ENCODE measurements at places on chromosomes 7 and 10.

DNA sequence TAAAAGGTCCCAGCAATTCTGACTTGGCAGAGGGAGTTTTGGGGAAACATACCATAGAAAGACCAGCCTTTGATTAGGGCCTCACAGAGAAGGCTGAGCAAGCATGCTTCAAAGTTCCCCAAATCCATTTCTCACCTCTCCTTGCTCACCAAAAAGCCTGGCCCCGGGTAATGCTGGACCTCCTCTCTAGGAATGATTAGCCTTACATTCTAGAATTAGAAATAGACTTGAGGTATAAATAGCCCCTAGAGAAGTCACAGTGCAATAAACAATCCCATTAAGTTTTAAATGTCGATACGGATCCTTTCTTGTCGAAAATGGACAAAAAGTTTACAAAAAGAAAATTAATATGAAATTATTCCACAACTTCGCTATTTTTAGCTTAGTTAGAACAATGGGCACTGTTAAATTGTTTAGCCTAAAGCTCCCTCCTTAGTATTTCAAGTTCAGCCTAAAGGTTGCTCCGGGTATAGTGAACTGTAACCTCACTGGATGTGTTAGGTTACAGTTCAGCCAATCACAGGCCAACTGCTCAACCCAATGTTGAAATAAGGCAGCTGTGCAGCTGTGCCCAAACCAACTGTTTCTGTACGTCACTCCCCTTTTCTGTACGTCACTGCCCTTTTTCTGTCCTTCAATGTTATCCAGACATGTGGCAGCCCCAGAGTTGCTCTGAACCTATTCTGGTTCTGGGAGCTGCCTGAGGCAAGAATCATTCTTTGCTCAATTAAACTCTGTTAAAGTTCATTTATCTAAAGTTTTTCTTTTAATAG, 7.9 kb upstream of the GSDME start:
- no peak for DNase-seq

- no peak for DNase-seq
Observed at GRCh38 chr10:70566515-70567290, 35.8 kb downstream of the PRF1 start.

- DNase-seq, result no peak
Observed at GRCh38 chr7:51139796-51140195, 176.8 kb downstream of the COBL start.

DNA sequence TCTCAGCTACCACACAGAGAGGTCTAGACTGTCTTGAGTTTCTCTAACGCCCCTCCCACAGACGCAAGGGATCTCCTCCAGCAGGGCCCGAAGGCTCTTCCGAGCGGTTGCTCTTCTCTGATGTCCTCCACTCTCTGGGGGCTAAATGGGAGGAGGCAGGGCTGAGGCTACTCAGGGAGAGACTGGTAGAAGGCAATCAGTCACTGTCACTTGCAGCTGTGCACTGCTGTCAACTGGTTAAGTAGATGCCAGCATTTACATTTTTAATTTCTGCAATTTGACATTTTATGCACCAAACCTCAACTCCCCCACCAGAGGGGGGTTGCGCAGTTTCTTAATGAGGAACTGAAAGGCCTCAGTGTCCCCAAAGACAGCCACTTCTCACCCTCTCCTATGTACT, 442.8 kb downstream of the PLXNA4 start:
- DNase-seq, result no peak

DNA sequence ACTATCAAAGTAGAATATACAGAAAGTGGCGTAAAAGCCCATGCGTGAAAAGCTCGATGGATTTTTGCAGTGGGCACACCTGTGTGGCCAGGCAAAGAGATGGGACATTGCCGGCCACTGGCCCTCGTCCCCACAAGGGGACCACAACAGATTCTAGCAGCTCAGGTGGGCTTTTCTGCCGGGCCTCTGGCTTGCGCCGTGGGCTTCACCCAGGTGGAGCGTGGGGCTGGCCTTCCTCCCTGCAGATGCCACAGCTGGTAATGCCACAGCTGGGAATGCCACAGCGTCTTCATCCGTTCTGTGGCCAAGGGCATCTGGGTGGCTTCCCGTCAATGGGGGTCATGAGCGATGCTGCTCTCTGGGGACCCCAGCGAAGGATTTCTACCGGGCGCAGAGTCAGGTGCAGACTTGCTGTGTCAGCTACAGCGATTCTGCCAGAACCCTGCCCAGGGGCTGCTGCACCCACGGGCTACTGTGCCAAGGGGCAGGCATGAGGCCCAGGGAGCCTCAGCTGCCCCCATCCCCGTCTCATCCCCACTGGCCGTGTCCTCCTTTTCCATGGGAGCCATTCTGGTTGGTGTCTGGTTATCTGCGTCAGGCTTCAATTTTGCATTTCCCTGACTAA, 52.5 kb upstream of the NKX6-2 start:
- DNase-seq, result no peak

GRCh38 chr7:21149809-21150208, 278.1 kb upstream of the SP4 start:
- no peak for DNase-seq

DNA sequence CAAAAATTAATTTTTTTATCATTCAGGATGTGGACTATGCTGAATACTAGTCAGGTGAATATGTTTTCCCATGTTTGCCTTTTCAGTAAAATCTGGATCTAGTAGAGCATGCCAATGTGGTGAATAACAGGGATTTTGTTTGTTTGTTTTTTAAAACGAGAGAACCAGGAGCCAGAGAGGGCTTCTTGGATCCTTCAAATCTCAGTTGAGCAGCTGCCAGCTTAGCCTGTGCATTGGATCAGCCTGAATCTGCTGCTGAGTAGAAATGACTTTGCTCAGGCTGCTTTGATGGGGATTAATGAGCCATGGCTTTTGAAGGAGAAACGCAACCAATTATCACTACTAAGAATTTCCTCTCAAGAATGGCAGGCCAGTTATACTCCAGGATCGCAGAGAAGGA, 493.8 kb downstream of the ARL4A start:
- peak; percentile 24 for DNase-seq

GRCh38 chr10:103281753-103282152, 4.8 kb downstream of the INA start:
- DNase-seq, result peak; percentile 66

GRCh38 chr7:114857605-114858004, 64.3 kb upstream of the MDFIC start:
- no peak for DNase-seq

GRCh38 chr10:86642021-86642420, 12.3 kb upstream of the OPN4 start:
- DNase-seq, result no peak

DNA sequence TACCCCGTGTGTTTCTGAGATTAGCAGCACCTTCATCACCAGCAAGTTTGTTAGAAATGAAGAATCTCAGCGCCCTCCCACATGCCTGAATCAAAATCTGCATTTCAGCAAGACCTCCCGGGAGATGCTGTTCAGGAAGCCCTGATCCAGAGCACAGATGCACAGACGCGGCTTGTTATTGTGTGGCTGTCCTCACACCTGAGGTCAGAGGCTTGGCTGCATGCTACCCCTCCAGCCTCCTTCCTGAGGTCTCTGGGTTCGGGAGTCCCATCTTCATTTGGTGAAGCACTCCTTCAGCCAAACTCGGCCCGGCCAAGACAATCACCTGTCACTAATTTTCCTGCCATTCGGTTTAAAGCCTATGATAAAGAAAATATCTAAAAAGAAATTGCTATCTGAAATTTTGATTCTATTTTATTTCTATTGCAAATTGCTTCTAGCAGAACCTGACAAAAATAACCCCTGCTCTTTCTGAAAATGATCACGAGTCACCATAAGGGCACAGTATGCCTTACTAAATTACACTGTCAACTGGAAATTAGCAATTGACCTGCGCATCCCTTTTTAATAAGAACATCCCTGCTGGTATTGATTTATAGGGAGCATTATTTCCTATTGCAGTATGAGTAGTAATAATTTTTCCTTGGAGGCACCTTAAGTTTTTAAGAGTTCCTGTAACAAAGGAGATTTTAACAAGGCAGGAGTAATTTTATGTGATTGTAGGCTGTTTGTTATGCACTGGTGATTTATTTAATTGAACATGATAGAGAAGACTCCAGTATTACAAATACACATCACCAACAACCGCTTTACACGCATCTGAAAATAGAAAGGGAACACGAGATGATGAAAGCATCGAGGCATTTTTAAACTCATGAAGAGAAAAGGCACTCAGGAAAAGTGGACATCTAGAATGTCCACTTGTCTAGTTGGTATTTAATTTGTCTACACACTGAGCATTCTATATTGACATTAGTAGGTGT, 49.5 kb downstream of the VSTM2A start:
- no peak for DNase-seq

DNA sequence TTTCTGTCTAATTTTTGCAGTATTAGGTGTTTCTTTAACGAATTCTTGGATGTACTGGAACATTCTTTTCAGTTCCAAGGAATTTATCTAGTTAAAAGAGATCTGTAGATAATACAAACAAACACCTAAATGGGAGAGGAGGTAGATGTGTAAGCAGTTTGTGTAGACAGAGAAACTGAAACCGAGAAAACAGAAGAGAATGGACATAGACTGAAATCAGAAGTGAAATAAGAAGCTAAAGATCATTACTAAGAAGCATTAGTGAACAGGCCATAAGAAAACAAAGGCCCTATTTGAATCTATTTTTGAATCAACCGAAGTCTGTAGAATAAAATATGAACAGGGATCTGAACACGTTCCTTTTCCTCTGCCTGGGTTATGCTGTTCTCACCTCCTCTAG, 26.5 kb upstream of the TMEM229A start:
- DNase-seq, result no peak

DNA sequence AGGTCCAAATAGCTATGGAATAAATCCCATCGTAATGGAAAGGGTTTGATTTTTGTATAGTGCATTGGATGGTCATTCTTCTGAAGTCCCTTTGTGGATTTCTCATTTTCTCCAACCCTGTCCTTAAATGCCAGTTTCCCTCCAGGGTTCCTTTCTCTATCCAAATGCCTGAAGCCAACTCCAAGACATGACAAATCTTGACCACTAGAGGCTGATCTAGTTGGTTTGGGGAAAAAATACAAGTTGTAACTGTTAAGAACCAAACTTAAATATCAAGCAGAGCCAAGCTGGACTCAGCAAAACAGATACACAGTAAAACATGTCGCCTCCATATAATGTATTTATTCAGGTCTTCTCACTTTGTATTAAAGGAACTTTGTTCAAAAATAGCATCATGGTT, 28.7 kb downstream of the FRMD4A start:
- DNase-seq, result no peak

DNA sequence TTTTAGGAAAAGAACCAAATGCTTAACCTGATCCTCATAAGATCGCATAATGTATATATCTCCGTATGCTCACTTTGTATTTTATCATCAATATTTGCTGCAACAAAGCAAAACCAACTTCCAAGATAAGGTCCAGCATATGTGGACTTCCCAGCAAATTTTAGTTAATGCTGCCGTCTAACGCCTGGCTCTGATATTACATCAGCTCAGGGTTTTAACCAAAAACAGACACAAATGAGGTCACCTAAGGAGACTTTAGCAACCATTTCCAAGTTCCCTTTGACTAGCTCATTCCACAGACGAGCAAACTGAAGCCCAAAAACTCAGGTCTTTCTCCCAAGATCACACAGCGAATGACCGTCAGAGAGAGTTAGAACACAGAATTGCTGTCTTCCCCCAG, 59.4 kb upstream of the UCN3 start:
- DNase-seq, result no peak

GRCh38 chr7:114864278-114864677, 57.6 kb upstream of the MDFIC start:
- DNase-seq, result no peak

DNA sequence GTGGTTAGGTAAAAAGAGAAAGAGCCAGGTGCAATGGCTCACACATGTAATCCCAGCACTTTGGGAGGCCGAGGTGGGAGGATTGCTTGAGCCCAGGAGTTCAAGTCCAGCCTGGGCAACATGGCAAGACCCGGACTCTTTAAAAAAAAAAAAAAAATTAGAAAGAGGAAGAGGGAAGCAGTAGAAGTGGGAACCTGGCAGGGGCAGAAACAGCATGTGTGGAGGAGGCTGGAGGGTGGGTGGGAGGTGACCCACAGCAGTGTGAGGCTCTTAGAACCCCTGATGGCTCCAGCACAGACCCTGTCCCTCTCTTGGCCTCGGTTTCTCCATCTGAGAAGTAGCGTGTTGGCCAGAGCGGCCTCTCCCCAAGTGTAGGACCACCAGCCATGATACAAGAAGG, 4.9 kb upstream of the CCL24 start:
- no peak for DNase-seq

DNA sequence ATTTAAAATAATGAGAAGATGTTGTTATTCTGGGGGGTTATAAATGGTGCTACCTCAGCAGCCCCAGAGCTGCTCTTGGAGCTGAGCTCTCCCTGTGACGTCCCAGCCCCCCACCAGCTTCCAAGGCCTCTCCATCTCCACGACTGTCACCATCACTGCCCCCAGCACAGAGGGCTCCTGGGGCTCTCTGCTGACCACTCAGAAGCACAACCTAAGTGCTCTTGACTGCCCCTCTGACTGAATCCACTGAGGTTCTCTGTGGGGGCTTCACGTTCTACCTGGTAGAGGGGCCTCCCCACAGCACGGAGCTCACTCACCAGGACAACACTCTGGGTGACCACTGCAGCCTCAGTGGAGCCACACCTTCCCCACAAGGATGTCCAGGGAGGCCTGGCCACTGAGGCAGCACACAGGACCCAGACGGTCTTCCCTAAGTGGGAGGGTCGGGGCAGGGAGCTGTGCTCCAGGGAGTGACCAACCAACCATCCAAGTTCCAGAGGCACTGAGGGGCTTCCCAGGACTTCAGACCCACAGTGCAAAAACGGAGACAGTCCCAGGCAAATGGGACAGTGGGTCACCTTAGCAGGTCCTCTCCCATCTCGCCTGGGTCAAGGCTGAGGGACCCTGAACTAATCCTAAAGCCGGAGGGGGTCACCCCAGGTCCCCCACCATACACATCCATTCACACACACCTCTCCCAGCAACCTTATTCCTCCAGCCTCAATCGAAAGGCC, 121.0 kb upstream of the PPP2R2D start:
- no peak for DNase-seq

DNA sequence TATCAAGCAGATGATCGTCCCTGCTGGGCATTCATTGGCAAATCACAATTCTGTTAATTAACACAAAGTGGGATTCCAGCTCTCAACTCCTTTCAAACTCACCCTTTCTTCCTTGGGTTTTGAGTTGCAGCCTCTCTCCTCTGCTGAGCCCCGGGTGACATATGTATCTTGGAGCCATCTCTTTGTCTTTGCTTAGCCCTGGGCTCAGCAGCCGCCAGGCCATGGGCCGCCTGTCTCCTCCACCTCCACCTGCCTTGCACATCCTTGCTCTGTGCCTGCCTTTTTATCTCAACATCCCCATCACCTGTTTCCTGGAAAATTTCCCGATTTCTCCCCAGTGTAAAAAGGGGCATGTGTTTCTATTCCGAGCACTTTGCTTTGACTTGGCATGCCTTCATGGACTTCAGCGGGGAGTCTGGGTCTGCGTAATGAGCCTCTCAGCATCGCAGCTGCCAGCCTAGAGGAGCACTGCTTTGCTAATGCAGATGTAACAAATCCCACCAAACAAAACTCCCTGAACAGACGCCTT, 141.3 kb upstream of the AGK start:
- DNase-seq, result peak; percentile 53
